ENCODE measurements at places on chromosomes 12 and 14.

DNA sequence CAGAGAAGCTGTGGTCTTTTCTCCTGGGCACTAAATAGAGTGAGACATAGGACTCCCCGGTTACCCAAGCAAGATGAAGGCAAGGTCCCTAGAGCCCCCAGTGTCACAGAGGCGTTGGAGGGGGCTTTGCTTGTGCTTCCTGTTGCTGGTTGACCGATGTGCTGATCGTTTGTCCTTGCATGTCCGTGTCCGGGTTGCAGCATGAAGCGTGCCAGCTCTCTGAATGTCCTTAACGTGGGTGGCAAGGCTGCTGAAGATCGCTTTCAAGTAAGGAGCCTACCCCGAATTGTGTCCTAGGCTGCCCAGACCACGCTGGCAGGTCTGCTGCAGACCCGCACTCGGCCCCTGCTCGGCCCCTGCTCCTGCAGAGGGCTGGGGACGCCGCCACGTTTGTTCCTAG is 23.1 kb downstream of the XRCC3 start:
- DNase-seq = no peak

GRCh38 chr14:104223101-104224041 is 85.0 kb downstream of the KIF26A start:
- peak; percentile 84 for DNase-seq

DNA sequence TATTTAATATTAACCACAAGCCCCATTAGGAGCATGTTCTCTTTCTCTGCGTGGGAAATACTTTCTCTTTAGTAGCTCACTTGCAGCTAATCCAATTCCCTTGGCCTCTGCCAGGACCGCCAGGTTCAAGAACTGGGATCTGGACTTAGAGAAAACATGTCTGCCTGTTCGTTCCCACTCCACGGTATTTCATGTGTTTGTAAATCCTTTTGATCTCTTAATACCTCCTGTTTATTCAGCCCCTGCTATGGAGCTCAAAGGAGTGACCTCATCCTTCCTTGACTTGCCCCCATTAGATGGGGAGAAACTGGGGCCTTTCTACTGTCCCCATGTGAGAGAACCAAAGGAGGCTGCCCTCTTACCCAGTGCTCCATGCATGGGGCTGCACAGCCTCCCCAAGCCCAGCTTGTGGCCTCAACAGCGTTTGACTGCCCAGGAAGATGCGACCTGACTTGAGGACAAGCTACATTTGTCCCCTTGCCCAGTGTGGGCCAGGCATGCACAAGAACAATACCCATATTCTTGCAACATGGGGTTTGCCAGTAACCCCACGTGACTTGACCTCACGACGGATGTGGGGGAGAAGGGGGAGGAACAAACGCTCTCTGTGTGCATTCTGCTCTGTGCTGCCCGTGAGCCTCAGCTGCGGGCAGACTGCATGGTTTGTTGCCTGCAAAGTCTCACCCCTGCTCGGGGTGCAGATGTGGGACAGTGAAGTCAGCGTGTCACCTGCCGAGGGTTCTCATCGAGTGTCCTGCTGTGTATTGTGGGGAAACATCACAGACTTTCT is 30.3 kb downstream of the CD9 start:
- peak; percentile 63 for DNase-seq

GRCh38 chr12:11823043-11823442 is 173.6 kb downstream of the ETV6 start:
- no peak for DNase-seq

- DNase-seq = no peak
These were observed 86.9 kb downstream of the AVPR1A start for GRCh38 chr12:63064080-63064479.

DNA sequence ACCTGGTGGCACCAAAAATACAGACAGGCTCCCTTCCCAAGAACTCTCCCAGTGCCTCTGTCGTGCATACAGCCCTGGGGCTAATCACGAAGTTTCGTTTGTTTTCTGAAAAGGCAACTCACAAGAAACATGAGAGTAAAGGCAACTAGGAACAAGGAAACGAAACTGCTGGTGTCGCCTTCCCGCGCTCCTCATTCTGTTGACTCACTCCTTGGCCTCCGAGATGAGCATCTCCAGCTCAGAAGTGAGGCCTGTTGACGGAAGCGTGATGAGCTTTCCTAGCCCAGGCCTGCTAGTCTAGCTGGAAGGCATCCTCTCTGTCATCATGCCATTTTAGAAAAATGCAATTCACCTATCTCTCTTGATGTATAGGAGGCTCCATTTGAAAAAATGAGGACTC is 50.5 kb downstream of the TTC9 start:
- no peak for DNase-seq

GRCh38 chr14:20350282-20350681 is 6.8 kb downstream of the PARP2 start:
- DNase-seq = no peak

DNA sequence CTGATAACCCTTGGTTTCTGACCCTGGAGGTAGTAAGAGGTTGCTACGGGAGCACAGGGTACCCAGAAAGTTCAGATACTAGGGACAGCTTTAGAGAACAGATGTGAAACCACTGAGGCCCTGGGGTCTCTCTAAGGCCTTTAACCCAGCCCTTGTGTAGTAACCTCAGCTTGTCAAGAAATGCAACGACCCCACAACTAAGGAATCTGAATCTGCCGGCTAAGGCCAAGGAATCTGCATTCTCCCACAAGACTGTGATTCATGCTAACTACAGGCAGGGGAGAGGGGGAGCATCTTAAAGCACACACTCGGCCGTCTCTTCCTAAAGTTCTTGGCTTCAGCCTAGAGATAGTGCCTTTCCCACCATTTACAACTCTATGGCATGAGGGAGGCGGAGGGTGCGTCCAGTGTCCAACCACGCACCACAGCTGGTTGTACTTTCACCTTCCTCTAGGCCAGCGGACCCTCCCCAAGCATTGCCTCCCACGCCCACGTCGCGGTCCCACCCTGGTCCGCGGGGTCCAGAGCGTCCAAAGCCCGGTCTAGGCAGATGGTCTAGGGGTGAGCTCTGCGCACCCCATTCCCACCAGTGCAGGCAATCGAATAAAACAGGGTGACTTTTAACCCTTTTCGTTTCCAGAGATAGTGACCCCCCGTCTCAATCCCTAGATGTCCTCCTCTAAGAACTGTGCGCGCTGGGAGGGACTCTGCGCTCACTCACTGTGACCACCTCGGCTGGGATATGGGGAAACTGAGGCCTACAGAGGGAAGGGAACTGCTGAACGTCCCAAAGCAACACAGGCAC is 735 bp upstream of the VASH1 start:
- DNase-seq = no peak

DNA sequence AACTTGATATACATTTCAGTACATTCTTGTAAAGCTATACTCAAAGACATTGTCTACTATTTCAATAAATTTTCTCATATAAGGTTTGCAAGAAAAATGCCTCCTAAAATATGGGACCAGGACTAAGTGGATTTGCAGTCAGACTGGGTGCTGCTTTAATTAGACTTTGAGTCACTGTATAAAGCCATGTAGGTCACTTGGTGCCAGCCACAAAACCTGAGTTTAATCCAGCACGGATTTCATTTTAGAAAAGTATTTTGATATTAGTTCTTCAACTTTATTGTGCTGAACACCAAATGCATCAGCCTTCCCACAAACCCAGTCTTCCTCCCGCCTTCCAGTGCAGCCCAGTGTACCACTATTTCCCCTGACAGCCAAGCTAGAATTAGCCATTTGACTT is 9.9 kb upstream of the NID2 start:
- no peak for DNase-seq

DNA sequence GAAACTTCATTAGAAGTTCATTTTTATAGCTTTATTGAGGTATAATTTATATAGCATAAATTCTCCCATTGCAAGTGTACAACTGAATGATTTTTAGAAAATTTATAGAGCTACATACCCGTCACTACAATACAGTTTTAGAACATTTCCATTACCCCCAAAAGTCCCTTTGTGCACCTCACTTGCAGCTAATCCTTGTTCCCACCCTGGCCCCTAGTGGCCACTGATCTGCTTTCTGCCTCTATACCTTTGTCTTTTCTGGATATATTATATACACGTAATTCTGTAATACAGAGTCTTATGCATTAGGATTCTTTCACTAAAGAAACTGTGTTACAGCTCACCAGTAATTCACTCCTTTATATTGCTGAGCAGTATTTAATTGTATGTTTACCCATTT is 145.1 kb upstream of the DIO2 start:
- no peak for DNase-seq

- DNase-seq = no peak
These were observed 770.2 kb downstream of the BCL11B start for GRCh38 chr14:98501836-98502235.

DNA sequence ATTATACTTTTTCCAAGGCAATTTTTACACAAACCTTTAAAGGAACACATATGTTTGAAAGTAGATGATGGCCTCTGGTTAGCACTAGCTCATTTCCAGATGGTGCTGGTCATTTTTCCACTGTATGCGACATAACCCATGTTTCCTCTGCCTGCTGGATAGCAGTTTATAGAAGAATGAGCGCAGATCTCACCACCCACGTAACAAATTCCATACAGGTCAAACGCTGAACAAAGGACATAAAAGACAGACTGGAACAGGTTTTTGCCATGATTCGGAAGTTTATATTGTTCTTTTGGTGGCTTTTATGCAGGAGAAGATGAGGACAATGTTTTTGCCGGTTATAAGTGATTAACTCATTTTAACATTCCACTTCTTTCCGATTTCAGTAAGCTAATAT is 30.7 kb downstream of the PPP1R36 start:
- no peak for DNase-seq

GRCh38 chr12:109444259-109444658 is 32.8 kb downstream of the KCTD10 start:
- DNase-seq = no peak

- DNase-seq = no peak
These were observed 7.9 kb upstream of the PPM1A start for GRCh38 chr14:60241091-60241490.

GRCh38 chr12:128318341-128318740 is 51.4 kb downstream of the TMEM132C start:
- no peak for DNase-seq

DNA sequence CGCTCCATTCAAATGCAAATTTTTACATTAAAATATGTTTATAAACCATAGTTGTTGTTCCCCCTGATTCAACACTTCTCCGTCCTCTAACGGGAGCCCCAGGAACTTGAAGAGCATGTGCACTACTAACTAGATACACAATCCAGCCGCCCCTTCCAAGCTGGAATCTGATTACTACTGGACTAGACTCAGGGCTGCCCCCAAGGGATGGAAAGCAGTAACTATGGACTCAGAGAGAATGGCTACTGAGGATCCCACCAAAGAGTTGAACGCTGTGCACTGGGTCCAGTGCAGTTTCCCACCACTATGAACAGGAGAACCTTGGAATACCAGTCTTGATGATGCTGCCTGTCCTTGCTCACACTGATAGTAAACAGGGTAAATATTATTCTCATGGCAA is 48.6 kb upstream of the PCNX1 start:
- no peak for DNase-seq

- no peak for DNase-seq
These were observed 157.0 kb upstream of the LMNTD1 start for GRCh38 chr12:25710128-25710527.

DNA sequence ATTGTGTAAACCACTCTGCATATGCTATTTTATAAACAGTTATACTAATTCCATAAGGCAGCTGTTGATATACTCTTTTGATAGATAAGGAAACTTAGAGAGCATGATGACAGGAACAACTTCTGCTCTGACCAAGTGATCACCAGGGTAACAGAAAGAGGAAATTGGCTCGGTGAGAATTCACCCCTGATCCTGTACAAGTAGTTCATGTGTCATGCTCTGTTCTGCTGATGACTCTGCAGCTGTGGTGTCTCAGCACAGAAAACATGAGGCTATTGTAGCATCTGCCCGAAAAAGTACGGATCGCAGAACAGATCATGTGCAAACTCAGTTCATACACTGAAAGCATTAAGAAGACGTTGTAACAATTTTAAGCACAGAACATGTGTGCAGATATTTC is 345.0 kb downstream of the LRIG3 start:
- peak; percentile 48 for DNase-seq

- no peak for DNase-seq
These were observed 75.9 kb upstream of the GNG2 start for GRCh38 chr14:51784466-51784865.

Data from left hindlimb (tissue), 1 donor.